ENCODE measurements at places on chromosomes 3 and 15.
A peak's percentile ranks its signal among the peaks of the same experiment; 100 is the strongest.

DNA sequence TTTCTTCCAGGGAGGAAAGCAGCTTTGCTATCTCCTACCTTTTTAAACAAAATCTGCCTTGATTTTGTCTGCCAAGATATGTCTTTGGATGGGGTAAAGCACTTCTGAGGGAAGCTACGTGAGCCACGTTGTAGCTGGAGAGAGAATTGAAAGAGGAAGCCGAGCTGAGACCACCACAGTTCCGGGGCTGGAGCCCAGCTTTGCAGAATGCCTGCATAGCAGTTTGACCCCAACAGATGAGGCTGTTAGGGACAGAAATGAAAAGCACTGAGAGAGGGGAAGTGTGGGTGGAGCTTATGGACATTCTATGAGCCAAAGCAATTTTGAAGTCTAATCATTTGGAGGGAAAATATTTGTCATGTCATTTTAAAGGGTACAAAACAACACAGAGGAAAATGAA, 45.4 kb downstream of the LIPC start:
- no peak for DNase-seq

GRCh38 chr3:41405466-41405865, 206.2 kb downstream of the CTNNB1 start:
- DNase-seq, result no peak

DNA sequence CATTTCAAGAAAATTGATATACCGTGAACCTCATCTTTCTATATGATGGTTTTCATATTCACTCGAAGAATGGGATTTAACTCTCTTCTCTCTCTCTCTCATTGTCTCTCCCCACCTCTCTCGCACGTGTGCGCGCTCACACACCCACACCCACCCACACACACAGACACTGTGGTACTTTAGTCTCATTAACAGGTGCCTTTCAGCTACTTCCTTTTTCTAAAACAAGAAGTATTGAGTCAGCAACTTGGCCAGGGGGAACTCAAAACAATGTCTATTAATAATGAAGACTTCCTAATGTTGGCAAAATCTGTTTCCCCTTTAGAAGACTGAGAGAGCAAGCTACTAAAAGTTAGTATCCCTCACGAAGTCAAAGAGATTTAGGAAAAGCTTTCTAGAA, 150.7 kb downstream of the TMCO5A start:
- DNase-seq, result no peak

DNA sequence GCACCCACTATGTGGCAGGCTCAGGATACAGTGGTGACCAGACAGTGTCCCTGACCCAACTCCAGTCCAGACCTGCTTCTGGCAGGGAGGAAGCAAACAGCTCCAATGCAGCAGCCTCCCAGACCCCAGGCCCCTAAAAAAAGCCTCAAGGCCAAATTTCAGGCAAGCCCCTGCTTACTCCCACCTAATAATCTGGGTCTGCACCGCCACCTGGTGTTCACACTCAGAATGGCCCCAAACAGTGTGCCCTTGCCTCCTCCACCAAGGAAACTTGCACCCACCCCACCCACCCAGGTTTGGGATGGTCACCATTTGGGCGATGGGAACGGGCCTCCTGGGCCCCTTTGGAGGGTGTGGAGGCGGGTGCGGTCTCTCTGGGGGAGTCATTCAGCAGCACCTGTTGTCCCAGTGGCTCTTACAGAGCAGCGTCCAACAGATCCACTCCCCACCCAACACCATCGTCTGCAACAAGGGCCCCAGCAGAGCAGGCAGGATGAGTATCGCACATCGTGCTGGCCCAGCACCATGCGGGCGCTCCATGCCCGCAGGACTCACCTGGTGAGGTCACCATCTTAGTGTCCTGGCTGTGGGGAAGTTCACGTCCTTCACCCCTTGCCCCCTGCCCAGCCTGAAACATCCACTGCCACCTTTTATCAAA, 17.3 kb downstream of the C3orf18 start:
- DNase-seq, result peak; percentile 24

DNA sequence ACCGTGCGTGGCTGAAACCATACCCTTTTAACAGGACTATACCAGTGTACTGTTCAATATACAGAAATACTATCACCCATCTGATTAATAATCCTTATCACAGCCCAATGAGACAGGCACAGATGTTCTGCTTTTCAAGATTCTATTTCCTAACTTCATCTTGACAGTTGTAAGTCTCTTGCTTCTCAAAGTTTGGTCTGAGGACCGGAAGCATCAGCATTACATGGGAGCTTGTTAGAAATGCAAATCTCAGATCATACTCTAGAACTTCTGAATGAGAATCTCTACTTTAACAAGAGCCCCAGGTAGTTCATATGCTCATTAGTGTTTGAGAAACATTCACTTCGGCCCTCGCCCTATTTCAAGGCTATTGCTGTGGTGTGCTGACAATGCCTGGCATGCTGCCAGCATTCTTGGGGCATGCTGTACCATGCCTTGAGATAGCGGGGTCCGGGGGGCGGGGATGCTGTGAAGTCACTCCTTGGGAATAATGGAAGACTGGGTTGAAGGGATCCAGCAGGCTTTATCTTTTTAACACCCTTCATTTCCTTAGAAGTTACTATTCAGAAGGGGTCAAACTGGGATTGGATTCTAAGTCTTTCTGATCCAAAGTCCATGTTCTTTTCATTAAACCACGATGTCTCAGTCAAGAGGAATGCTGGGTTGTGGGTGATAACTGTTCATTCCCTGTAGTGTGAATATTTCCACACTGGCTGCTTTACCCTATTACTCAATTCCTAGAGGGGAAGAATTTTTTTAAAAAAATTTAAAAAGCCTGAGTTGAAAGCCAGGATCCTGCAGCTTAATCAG, 194.7 kb downstream of the LPP start:
- no peak for DNase-seq

GRCh38 chr3:94525043-94525442, 462.2 kb downstream of the NSUN3 start:
- DNase-seq, result no peak

DNA sequence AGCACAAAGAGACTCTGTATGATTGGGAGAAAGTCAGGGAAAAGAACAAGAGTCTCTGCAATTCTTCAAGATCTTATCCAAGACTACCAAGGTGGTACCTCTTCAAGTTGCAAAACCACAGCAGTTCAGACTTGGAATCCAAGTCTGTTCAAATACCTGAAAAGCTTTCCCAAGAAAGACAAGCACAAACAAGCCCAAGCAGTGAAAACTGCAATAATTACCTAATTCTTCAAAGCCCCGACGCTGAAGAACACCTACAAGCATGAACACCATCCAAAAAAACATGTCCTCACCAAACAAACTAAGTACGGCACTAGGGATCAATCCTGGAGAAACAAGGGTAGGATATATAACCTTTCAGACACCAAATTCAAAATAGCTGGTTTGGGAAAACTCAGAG, 299.3 kb upstream of the ALCAM start:
- no peak for DNase-seq

- DNase-seq, result no peak
Observed at GRCh38 chr3:81741216-81741615, 20.2 kb downstream of the GBE1 start.

DNA sequence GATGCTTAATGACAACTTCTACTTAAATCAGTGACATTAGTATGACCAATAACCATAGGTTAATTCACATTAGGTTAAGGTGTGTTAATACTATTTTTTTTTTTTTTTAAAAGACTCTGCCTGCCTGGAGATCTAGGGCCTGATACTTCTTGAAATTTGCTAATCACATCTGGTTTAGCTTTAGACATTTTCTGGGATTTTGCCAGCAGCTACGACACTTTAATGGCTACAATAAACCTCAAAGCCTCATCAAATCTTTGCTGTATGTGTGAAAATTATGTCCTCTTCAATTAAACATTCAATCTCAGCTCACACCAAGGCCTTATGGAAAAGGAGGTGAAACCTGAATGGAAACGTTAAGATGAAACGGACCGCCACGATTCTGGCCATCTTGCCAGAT, 167.9 kb downstream of the GREM1 start:
- DNase-seq, result no peak

DNA sequence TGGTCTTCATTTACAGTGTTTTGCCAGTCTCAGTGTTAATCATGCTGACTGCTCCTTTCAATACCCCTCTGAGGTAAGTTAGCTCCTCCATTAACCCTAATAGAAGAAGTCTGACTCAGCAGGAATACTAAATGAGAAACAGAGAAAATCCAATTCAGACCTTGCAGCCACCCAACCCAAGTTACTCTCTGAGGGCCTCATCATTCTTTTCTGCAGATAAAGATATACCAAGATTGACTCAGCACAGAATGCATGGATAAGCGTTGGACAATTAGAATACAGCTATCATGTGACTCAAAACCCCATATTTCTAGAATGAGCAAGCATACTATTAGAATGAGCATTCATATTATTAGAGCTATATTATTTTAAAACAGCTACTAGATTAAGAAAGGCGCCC, 389.1 kb upstream of the SGO1 start:
- no peak for DNase-seq

DNA sequence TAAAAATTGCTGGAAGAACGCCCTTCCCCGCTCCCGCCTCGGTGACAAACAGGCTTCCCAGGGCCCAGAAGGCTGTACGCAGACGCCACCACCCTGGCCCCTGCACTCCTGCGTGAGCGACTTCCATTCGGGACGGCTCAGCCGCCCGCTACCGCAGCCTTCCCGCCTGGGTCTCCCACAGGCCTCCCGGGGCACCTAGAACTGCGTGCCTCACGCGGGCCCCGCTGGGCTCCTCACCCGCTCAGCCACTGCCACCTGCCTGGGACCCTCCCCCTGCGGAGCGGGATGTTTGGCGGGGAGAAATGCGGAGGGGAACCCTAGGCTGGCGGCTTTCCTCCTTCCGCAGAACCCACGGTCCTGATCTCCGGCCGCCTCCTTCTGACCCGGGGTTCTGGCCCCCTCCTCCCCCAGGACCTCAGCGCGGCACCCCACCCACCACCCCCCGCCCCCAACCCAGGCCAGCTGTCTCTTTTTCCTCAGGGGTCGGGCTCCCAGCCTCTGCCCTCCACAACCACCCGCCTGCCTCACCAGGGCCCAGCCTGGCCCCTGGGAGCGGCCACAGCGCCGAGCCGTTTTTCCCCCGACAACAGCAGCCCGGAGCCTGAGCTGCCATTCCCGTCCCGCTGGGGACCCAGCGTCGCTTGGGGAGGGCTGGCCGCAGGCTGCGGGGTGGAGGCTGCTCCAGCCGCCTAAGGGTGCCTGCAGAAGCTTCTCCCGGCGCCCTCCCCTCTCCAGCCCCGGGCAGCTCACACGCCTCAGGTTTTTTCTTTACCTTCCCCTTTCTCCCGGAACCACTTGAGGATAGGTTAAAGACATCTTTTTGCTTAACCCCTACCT, 27.6 kb upstream of the RAB7A start:
- no peak for DNase-seq

DNA sequence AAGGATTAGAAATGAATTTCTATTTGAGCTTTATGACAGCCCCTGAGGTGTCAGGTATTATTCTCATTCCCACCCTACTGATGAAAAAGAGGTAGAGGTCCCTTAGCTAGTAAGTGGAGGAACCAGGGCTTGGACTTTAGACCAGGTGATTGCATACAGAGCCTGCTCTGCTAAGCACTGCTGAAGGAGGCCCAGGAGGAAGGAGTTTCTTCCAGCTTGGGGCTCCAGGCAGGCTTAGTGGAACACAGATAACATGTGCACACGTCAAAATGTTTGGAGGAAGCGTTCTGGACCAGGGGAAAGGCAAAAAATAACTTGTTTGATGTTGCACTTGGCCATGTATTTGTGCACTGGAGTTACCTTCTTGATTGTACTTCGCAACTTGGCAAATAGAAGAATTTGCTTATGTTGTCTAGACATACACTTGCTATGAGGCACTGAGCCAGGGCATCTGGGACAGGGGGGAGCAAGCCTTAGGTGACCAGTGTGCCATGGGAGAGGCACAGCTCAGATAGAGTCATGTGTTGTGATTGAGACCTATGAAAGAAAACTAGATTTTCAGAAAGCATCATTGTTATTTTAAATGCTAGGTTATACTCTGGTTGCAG, 22.4 kb downstream of the IFT122 start:
- no peak for DNase-seq

DNA sequence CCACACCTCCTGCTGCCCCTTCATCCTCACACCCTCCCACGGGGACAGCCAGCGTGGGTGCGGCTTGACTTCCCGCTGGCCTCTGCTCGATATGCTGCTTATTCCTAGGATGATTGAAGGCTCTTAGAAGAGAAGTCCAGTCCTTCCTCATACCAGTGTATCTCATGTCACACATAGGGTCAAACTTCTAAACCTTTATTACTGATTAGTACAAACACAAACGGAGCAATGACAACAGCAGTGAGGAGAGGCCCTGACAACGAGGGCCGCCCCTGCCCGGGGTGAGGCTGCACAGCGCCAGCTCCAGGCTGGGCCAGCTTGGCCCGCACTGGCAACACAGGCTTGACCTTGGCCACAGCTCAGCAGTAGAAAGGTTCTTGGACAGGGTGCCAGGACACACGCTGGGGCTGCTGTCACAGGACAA, 3.7 kb downstream of the CIB1 start:
- no peak for DNase-seq

- no peak for DNase-seq
Observed at GRCh38 chr3:126152458-126152857, 27.9 kb downstream of the ALDH1L1 start.

DNA sequence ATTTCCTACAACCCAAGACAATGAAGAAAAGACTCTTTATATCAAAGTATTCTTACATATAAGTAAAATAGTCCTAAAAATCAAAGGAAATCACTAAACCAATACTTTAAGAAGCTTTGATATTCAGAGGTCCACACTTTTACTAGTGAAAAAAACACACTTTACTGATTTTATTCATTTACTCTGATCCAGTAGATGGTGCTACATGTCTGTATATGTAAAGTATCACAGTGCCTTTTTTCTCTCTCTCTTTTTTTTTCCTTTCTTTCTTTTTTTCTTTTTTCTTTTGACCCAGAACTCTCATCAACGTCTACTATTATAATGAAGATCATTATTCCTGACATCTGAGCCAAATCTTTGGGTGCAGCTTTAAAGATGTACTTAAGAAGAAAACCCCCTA, 10.8 kb upstream of the CCDC39 start:
- peak; percentile 4 for DNase-seq

DNA sequence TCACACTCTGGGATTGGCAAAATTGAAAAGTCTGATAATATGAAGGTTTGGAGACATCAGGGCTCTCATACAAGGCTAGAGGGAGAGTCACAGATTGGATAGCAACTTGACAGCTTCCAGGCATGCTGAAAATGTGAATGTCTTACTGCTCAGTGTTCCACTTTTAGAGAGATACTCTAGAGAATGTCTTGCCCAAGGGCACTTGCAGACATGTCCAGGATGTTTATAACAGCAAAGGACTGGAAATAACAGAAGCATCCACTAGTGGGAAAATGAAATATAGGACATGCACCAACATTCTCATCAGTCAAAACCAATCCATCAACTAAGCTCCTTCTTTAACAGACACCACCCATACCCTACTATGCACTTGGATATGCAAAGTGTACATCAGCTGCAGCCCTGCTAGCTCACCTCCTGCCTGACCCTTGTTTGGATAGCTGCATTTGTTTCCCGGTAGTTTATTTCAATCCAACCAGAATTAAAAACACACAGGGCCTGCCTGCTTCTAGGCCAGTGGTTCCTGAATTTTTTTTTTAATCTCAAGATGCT, 101.6 kb upstream of the ARHGEF3 start:
- no peak for DNase-seq

All from NCI-H1694 treated with DMSO at 0.1 percent for 48 hours (cell line).